Astrocyte (in vitro differentiated cells and primary cell): ENCODE measurements at places on chromosomes 3 and 15.

- no peak for DNase-seq
Observed at GRCh38 chr15:58524247-58524646, 92.5 kb downstream of the LIPC start.

DNA sequence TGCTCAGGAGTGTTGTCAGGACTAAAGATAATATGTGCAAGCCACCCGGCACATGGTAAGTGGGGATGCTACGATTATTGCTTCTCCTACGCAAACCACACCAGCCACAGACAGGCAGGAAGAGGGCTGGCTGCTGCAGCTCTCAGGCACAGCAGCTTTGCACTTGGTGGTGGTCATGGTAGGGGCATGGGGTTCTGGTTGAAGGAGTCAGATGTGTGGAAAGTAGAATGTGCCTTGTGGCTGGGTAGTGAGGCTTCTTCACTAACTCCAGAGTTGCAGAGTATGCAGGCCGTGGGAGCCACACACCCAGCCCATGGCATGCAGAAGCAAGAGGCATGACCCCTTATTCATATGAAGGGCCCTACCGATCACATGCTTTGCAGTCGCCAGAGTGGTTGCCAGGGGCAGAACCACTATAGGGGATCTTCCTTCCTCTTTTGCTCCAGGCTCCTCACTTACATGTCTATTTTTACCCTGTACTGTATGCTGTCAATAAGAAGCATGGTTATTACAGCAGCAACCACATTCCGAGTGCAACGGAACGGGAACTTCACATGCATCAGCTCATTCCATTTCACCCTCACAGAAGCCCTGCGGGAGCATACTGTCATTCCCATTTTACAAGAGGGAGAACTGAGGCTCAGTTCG lies 59.2 kb upstream of the HERC1 start:
- no peak for DNase-seq

DNA sequence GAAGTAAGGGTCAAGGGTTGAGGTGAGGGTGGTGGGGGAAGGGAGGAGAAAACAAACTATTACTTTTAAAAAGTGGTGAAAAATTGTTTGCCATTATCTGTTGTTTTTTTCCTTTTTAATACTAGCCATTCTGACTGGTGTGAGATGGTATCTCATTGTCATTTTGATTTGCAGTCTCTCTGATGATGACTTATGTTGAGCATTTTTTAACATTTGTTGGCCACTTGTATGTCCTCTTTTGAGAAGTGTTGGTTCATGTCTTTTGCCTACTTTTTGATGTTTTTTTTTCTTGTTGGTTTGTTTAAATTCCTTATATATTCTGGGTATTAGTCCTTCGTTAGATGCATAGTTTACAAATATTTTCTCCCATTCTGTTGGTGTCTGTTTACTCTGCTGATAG lies 185.9 kb upstream of the ANKRD28 start:
- DNase-seq: no peak

DNA sequence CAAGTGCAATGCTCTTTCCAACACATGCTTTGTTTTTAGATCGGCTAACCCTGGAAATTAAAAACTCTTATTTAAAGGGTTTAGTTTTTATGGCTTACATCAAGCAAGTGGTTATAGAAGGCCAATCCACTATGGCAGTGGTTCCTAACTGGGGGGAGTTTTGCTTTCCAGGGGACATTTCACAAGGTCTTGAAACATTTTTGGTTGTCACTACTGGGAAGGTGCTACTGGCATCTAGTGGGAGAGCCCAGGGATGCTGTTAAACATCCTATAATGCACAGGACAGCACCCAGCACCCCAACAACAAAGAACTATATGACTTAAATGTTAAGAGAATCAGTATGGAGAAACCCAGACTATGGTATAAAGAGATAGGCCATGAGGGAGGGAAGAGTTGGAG lies 439.0 kb downstream of the NTRK3 start:
- DNase-seq: no peak

GRCh38 chr15:92091155-92091734 lies 237.7 kb downstream of the SLCO3A1 start:
- DNase-seq: no peak
